Panc1 (cell line): ENCODE measurements at places on chromosomes 2 and 18.

DNA sequence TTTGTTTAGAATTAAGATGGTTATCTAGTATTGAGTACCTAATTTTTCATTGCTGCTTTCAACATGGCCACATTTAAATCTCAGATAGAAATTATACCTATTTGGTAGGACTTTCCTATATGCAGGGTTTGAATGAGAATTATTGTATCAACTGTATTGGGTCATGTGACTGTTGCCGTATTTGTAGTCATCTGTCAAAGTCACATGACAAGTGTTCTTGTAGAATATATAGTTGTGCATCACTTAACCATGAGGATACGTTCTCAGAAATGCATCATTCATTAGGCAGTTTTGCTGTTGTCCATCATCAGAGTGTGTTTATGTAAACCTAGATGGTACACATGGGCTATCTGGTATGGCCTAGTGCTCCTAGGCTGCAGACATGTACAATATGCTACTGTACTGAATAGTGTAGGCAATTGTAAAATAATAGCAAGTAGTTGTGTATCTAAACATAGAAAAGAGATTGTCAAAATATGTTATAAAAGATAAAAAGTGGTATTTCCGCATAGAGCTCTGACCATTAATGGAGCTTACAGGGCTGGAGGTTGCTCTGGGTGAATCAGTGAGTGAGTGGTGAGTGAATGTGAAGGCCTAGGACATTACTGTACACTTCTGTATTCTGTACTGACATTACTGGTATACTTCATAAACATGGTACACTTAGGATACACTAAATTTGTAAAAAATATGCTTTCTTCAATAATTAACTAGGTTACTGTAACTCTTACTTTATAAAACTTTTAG is 123.7 kb downstream of the MAP4K4 start:
- no peak for DNase-seq

- no peak for DNase-seq
Measured at GRCh38 chr2:15331787-15332186, 229.3 kb downstream of the NBAS start.

DNA sequence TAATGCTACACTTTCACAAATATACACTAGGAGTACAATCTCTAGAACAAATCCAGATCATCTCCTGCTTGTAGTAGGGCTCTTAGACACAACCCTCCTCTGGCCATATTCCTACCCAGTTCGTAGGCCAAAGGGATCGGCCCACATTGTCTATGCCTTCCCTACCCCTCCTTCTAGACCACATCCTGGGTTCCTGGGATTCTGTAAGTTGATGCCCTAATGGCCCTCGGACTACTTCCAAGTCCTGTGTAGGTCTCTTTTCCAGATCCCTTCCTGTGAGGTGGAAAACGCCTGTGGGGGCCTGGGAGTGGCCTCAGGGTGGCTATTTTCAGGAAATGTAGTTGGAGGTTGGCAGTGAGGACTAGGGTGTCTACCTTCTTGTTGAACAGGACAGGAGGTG is 289.7 kb downstream of the ZNF385B start:
- no peak for DNase-seq

- no peak for DNase-seq
Measured at GRCh38 chr18:10405014-10405493, 49.4 kb upstream of the APCDD1 start.

- no peak for DNase-seq
Measured at GRCh38 chr18:45687621-45688020, 36.4 kb upstream of the SLC14A1 start.

- peak; percentile 17 for DNase-seq
Measured at GRCh38 chr2:238869293-238870124, 21.6 kb downstream of the TWIST2 start.

DNA sequence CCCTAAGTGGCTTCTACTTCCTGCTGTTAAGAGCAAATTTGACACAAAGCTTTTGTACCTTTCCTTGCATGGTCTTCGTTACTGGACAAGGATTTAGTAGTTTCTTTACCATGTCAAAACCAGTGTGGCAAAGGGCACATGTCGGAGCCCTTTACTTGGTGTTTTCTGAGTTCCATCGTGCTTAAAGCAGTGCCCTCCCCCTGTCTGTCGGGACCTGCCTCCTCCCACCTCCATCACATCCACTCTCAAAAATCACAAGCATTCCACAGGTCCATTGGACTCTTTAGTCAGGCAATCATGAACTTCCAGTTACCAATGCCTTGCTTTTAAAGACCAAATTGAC is 763 bp downstream of the CCDC141 start:
- DNase-seq = no peak

DNA sequence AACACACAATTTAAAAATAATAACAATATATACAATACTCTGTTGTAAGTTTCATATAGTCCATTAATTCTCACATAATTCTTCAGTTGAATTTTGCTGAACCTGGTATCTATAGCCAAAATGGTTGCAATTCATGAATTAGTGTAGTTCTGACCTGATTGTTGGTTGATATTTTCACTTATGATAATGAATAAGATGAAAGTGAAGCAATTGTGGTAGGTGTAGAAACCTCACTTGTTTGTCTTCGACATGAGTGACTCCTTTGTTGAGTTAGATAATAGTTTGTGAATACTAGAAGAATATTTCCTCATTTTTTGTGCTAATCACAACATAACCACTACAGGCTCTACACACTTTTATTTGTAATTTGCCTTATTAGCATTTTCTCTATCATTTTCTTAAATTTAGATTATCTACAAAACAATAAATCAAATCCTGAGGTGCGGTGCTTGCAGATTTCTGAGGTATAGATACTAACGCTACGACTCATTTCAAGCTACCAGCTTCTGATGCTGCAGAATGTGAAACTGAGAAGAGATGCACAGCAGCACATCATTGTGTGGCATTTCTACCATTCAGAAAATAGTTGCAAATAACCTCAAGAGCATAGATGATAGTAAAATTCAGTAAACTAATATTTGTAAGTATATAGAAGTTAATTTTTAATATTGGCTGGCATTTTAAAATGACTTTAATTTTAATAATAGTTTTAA is 117.9 kb downstream of the KCNH7 start:
- DNase-seq = no peak

DNA sequence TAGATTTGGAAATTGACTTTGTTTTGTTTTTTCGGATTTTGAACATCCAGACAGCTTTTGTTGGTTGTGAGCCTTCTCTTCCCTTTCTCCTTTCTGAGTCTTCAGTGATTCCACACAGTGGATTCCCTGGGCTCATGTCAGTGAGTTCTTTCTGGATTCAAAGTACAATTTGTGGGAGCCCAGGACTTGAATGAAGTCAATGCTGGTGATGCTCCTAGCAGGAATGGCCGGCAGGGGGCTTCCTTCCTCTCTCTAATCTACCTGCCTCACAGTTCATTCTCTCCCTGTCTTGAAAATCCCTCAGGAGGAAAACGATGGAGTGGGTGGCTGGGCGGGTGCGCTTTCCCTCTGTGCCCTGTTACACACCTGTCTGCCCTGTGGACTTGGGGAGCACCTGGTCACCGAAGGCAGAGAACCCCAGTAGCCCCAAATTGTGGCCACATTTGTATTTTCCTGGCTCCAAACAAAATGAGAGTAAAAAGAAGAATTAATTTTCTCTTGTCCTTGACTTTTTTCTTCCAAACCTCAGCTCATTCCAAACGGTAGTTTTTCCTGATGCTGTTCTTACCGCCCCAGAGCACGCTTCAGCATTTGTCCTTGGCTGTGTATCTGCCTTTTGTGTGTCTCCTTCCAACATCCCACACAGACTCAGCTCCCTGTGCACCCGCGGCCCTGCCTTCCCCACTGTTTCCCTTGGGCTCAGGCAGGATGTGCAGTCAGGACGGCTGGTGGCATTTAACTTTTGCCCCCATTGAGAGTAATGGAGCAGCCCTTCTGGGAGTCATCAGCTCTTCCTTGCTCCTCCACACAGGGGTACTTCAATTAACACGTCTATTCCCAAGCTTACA is 86.6 kb downstream of the MARCO start:
- DNase-seq = peak; percentile 17

GRCh38 chr2:26720322-26721114 is 28.0 kb downstream of the KCNK3 start:
- no peak for DNase-seq

- no peak for DNase-seq
Measured at GRCh38 chr2:199419428-199419827, 38.3 kb downstream of the SATB2 start.

- no peak for DNase-seq
Measured at GRCh38 chr2:29655391-29656086, 265.8 kb downstream of the ALK start.

DNA sequence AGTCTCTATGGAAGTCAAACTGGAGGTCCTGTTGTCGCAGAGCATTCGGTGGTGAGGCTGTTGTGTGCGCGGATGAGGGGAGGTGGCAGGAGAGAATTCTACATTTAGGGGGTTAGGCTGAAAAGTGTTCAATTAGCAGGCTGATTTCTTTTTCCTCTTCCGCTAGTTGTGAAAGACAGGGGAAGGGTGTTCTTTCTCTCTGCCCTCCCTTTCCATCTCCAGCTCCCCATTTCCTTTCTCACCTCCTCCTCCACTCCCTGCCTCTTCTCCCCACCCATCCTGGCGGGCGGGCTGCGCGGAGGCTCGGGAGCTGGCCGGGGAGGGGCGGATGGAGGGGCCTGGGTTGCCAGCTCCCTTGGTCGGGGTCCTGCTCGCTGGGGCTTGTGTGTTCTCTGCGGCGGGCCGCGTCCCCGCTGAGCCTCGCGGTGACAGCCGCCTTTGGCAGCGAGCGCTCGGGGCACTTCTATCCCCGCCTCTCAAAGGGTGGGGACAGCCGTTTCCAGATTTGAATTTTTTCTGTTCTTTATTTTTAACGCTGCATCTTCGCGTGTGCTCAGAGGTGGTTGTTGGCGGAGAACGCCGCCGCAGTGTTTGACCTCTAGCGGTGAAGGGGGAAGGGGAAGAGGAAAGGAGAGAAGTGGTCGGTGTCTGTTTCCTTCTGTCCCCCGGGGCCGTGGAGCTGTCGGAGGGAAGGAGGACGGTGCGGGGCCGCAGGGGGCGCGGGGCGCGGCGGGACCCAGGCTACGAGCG is 3.6 kb downstream of the SOX11 start:
- DNase-seq = no peak

DNA sequence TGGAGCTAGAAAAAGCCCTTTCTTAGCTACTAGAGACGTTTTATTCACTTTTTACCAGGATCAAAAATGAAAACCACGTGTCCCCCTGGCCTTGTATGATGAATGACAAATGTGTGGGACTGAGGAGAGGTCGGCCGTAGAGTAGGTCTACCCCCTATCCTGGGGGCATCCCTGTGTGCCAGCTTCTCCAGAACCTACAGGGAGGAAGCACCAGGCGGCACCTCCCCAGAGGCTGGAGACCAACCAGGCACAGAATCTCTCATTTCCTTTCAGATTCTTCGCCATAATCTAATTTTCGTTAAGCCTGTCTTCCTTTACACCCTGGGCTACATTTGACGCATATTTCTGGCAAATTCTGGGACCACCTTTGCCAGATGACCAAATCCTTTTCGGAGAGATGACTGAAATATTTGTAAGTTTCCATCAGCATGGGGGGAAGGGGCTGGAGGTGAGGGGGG is 15.9 kb downstream of the TWIST2 start:
- DNase-seq = no peak

DNA sequence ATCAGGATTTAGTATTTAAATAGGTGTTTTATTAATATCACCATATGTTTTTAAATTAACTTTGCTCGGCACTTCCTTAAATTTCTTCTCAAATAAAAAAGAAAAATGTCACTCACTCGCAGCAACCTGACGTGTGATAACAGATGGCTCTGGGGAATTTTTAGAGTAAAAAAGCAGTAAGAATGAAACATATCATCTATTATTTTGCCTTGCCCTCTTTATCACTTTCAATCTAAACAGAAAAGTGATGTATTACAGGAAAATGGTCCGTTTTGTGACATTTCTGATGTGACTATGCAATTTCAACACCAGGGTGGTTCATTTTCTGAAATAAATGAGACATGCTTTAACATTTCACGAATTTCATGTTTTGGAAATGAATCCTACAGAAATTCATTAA is 1368.0 kb upstream of the LRRTM1 start:
- no peak for DNase-seq
